ENCODE measurements at places on chromosomes 3 and 15.

DNA sequence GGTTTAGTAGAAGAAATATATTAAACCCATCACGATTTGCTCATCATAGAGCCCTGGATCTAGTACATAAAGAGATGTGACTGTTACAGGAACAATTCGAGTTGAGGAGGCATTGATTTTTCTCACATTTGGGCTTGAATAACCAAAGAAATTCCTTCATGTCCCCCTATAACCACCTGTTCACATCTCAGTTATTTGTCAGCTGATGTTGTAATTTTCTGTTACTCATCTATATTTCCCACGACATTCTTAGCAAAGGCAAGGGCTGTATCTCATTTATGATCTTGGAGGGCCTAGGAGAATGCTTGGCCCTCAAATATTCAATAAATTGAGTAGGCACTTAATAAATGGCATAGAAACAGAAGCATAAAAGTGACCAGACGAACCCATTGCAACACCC is 36.4 kb upstream of the GYG1 start:
- DNase-seq = no peak

DNA sequence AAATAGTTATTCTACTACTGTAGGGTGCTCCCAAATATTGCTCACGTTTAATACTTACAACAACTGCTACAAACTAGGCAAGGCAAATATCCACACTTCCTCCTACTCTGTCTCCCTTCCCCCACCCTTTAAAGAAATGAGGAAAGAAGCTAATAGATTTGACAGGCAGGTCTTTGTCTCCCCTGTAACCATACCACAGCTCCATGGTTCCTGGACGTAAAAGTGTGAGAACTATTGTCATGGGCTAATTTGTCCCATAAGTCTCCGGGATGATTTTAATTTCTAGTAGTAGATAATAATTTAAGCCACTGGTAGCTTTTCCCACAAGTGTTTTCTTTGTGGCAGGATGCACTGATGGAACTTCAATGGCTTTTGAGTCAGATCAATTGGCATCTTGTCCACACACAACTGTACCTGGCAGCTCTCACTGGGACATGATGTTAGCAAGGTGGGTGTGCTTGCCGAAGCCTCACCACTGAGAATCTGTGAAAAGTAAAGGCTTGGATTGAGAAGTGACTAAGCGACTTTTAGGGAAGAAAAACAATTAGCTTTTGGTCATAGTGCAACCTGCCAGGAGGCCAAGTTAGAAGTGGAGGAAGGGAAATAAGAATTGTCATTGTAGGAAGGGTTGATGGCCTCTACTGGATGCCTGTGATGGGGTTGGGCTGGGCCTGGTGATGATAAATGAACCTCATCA is 1.4 kb upstream of the CPOX start:
- no peak for DNase-seq

DNA sequence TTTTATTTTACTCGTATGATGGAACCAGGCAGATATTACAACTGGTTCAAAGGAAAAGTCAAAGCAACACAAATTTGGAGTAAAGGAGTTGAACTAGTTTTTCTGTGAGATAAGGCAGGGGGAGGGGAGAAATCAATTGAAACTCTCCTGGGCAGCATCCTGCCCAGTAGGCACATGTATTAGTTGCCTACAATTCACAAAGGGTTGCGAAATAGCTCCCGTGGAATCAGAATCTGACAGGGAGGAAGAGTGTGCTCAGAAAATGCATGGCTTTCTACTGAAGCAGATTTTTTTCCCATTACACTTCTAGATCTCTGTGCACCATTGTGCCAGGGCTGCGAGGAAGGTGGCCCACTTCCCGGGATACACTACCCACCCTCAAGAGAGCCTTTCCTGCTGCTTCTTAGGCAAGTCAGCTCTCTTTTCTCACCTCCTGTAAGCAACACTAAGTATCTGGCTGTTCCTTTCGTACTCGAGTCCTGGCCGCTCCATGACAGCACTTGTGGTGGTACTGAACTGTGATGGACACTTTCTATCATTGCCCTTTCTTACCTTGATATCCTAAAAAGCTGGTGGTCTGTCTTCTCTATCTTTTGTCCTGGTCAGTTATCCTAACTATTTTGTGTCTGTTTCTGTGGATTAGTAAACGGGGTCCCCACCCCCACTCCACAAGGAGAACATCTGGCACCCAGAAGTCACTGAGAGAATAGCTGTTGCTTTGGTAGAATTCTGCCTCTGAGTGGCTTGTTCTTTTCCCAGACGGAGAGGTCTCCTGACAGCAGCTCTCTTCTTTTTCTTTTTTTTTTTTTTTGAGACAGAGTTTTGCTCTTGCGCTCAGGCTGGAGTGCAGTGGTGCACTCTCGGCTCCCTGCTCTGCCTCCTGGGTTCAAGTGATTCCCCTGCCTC is 74.8 kb downstream of the RPL39L start:
- no peak for DNase-seq

DNA sequence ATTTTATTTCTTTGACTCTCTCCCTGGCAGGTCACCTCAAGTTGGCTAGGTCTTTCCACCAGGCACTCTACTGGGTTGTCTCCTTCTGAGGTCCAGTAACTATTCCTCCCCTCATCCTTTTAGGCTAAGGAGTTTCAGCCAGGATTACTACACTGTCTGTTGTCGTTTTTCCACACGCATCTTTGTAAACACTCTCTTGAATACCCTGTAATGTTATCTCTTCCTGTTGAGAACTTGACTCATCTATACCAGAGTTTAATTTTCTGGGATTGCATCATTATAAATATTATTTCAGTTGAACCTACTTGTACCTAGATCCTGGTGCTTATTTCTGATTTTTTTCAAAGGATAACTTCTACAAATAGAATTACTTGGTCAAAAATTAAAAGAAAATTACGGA is 138.3 kb downstream of the SQOR start:
- DNase-seq = no peak

GRCh38 chr3:72593881-72594397 is 254.3 kb downstream of the SHQ1 start:
- no peak for DNase-seq

DNA sequence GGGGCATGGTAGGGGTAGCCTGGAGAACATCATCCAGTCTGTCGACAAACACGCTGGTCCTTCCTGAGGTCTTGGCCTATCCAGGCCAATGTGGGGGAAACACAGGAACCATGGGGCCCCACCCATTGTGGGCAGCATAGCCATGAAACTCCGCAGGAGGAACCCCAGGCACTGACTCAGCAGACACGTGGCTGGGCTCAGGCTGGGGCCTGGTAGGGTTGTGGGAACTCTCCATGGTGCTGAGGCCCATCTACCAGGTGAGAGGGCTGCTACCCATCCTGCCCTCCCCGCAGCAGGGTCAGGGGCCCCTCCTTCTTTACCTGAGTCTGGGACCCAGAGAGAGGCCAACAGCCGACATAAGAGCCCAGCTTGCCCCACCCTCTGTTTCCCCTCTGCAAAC is 22.6 kb upstream of the CACNA2D2 start:
- DNase-seq = peak; percentile 8

DNA sequence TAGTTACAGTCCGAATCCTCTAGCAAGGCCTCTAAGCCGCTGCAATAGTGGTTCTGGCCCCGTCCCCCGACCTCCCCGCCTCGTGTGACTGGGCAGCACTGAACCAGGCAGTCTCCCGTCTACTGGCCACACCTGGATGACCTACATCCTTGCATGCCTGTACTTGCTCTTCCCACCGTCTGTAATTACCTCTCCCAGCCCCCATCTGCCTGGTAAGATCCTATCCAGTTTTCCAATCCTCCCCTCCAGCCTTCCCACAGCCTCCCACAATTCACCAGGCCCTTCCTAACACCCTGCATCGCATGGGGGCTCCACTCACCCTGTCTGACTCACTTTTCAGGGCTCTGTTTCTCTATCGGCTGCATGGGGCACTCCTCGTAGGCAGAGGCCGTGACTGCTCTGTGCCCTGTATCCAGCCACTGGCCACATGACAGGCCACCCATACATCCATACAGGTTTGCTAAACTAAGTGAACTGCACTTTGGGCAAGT is 32.8 kb downstream of the XXYLT1 start:
- DNase-seq = no peak

DNA sequence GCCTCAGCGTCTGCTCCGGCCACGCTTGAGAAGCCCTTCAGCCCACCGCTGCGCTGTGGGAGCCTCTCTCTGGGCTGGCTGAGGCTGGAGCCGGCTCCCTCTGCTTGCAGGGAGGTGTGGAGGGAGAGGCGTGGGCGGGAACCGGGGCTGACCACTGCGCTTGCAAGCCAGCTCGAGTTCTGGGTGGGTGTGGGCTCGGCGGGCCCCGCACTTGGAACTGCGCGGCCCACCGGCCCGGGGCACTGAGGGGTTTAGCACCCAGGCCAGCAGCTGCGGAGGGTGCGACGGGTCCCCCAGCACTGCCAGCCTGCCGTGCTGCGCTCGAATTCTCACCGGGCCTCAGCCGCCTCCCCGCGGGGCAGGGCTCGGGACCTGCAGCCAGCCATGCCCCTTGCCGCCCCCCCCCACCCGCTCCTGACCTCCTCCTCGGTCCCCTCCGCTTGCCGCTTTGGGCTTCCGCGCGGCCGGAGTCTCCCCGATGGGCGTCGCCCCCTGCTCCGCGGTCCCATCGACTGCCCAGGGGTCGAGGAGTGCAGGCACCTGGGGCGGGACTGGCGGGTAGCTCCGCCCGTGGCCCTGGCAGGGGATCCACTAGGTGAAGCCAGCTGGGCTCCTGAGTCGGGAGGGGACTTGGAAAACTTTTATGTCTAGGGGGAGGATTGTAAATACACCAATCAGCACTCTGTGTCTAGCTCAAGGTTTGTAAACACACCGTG is 106.7 kb downstream of the RAP2B start:
- no peak for DNase-seq
